ENCODE measurements at places on chromosomes 12 and 14.

- DNase-seq, result no peak
These were observed 38.4 kb upstream of the MANSC4 start for GRCh38 chr12:27818401-27818918.

- no peak for DNase-seq
These were observed 18.4 kb downstream of the FGD6 start for GRCh38 chr12:95198914-95199313.

DNA sequence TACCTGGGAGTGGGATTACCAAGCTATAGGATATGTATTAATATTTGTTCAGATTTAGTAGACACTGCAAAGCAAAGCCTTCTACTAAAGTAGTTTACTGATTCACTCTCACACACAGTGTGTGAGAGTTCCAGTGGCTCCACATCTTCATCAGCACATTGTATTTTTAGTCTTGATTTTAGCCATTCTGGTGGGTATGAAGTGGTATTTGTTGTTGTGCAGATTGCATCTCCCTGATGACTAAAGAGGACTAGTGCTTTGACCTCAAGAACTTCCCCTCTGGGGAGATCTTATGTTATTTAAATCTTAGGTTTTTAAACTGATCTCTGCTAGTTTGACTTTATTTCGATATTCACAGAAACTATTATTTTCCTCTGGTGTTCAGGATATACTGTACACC lies 479.7 kb upstream of the RGS6 start:
- DNase-seq, result no peak

DNA sequence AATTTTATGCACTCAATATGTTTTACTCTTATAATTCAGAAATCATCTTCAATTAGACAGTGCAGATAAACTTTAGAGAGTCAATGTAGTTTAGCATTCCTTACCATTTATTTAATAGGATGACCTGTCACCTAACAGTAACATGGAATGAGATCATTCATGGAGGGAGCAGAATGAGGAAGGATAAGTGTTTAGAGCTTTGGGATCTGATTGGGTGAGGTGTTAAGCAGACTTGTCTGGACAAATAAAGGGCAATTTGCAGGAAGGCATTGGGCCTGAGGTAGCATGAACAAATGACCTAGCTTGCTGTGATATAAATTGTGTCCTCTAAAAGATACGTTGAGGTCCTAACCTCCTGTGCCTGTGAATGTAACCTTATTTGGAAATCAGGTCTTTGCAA lies 187.4 kb downstream of the C12orf42 start:
- no peak for DNase-seq

DNA sequence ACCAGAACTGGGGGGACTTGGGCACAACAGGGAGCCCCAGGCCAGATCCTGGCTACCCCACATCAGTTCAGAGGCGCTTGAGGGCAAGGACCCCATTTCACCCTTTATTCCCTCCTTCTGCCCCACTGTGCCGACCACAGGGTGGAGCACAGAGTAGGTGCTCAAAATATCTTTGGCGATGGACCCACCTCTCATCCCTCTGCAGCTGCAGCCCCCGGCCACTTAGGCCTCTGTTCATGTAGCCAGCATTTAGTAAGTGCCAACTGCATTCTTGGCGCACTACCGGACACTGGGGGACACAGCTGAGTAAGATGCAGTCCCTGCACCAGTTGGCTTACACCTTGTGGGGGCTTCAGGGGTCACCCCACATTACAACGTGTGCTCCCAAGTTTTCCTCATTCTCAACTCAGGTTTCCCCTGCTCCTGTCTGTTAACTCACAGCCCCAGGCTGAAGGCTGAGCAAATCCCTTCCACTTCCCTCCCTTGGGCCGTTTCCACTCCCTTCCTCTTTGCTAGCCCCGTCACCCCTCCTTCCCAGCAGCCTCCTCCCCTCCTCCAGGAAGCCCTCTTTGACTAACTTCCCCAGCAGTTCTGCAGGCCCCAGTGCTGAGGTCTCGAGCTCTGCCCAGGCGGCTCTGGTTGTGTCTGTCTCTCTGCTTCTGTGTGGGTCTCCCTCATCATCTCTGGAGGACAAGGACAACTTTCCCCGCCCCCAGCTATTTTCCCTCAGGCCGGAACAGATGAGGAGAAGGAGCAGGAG lies 26.5 kb downstream of the KRT80 start:
- DNase-seq, result no peak

DNA sequence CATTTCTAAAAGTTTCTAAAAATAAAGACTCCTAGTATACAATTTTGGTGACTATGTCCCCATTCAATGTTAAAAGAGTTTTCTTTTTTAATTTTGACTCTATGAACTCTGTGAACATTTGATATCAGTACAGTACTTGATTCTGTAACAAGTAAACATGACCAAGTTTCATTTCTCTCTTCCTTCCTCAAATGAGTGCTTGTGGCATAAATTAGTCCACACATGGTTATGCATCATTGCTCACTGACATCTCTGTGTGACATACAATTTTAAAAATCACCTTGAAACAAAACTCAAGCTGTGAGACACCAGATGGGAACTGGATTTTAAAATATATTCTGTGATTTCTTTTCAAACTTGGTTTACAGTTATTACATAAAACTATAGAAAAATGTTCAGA lies 253.9 kb upstream of the MDGA2 start:
- no peak for DNase-seq

DNA sequence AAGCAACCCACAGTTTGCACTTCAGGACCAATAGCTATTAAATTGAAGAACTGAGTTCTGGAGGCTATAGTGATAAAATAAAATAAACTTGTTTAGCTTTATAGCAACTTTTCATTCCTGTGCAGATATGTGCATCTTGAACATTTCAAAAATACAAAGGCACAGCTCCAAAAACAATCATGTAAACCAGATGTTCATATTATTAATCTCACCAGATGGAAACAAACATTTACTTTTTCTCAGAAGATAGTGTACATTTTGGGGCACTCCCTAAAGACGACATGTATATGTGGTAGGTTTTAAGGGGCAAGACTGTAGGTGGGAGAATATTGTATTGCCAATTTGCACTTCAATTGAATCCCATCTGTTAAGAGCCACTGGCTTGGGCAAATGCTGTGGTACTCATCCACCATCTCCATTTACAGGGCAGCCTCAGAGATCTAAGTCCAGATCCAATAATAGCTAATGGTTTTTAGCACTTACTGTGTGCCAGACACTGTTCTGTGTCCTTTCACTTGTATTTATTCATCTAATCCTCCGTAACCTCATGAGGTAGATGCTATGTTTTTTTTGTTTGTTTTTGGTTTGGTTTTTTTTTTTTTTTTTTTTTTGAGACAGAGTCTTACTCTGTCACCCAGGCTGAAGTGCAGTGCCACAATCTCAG lies 49.1 kb downstream of the PTGER2 start:
- no peak for DNase-seq

- no peak for DNase-seq
These were observed 60.5 kb downstream of the KCNMB4 start for GRCh38 chr12:70426620-70427019.

- no peak for DNase-seq
These were observed 310.3 kb downstream of the TMEM121 start for GRCh38 chr14:105836730-105837129.

DNA sequence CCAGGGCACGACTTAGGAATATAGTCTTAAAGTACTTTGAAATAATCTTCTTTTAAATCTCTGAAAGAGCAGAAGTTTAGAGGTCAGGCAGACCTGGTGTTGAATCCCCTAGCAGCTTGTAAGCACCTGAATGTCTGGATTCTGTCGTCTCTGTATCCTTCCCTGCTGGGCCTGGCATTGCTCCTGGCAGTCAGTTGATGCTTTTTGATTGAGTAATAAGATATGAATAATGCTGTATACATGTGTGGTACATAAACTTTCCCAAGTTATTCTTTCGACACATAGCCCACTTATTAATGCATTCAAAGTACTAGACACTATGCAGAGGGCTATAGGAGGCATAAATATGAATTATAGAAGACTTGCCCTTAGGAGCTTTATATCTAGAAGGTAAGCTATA lies 31.4 kb downstream of the EVL start:
- no peak for DNase-seq

GRCh38 chr14:65142914-65143625 lies 40.8 kb upstream of the MAX start:
- no peak for DNase-seq

GRCh38 chr12:65765436-65765813 lies 58.9 kb upstream of the HMGA2 start:
- no peak for DNase-seq

DNA sequence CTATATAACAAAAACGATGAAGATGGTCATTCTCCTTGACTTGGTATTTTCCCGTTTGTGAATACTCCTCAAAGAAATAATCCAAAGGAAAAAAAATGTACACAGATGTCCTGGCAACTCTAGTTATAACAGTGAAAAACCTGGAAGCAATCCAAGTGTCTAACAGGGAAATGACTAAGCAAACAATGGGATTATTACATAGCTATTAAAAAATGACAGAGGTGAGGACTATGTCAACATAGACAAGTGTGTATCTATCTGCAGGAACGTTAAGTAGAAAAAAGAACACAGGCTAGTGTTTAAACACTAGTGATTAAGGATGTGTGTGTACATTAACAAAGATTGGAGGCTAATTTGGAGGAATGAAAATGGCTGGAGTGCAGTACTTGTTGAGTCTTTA lies 5.9 kb upstream of the APOLD1 start:
- no peak for DNase-seq

GRCh38 chr14:23115039-23115731 lies 3.9 kb downstream of the CEBPE start:
- no peak for DNase-seq

DNA sequence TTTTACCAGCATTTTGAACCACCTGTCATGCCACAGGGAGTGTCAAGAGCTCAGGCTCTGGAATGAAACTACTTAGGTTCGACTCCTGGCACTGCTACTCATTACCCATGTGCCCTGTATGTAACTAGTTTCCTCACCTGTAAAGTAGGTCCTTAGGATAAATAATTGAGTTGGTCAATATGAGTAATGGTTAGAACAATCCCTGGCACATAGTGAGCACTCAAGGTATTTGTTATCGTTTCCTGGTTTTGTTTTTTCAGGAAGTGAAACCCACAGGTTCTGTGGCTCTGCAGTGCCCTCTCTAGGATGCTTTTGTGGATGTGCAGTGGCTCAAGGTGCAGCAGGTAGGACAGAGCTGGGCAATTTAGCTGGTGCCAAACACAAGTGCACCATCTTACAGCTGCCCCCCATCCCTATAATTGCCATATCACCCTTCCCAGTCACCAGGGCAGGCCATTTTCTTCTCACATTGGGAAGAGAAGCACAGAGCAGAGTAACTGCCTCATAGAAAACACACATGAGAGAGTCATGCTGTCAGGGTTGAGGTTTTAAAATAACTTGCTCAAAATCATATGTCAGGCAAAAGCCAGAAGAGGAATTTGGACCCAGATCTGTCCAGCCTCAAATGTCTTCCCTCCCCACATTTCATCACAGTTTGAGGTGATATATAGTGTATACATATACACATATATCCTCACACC lies 297.5 kb downstream of the RPAP3 start:
- no peak for DNase-seq

- DNase-seq, result no peak
These were observed 634.6 kb downstream of the ETNK1 start for GRCh38 chr12:23259558-23259957.

GRCh38 chr14:67883717-67884116 lies 64.1 kb downstream of the RAD51B start:
- DNase-seq, result no peak

DNA sequence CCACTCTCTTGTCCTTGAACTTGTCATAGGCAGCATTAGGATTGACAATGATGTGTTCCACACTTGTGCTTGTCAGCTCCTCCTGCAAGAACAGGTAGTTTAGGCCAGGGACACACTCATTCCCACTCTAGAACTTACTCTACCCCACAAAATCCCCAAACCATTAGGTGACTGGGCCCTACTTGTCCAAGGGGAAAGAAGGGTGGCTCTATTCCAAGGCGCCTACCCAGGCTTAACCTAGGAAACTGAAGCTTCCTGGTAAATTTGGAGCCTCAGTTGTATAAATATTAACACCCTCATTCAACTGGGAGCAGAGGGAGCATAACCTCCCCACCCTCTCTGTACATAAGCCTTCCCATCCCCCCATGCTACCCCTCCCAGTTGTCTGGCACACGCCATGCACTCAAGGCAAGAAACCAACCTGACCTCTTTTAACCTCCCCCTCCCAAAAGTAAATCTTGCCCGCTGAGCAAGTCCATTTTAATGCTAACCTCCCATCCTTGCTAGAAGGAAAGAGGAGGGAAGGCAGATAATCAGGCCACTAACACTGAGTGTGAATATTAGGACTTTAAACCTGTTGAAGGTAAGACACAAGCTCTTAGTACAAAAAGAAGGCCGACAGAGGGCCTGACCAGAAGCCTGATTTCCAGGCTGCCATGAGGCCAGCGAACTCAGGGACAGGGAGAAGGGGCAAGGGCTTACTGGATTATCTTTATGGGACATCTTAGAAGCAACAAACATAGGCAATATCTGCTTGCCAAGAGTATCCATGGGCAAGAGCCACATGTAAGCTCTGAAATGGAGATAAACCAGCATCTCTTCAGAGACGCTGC lies 11.0 kb downstream of the DCTN2 start:
- no peak for DNase-seq

DNA sequence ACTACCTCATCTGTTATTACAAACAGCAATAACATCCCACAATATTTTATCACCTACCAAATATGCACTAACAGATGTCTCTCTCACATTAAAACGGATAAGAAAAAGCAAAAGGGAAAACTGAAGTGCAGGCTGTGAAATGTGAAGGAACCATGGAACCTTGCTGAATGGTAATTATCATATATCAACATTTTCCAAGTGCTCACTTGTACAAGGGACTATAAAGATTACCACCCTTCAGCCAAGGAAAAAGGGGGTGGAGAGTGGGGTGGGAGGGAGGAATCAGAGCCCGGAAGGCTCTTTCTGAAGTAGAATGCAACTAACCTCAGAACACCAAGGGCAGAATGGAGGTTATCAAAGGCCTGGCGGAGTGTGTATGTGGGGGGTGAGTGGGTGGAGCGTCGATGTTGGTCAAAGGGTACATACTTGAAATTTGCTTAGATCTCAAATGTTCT lies 1.2 kb downstream of the SNX6 start:
- DNase-seq, result no peak

DNA sequence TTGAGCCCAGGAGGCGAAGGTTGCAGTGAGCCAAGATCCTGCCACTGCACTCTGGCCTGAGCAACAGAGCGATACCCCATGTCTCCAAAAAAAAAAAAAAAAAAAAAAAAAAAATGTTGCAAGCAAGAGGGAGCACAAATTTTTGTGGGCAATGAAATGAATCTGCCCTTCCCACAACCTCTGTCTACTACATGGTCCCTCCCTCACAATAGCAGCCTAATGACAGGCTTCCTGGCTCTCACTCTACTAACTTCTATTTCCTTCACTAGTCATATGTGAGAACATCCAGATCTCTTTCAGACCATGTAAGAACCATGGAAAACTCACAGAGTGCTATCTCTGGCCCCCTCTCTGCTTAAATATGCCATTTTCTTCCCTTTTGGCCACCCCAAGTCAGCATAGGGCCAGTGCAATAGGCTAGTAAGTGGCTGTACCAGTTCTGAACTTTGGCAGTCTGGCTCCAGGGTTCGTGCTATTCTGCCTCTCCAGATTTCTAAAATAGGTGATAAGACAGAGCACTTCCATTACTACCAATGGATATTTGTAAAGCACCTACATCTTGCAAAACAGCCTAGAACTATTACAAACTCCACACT lies 7.1 kb downstream of the OSBPL8 start:
- no peak for DNase-seq

GRCh38 chr14:34172550-34173368 lies 221.9 kb upstream of the EGLN3 start:
- no peak for DNase-seq
